ENCODE measurements at places on chromosomes 12 and 14. TPM values are rescaled to one million over a fixed set of nuclear protein-coding genes. Genes with fewer than 3 reads are reported as not detected.

- no peak for DNase-seq
Measured at GRCh38 chr12:91824991-91825390, 320.7 kb downstream of the BTG1 start.

DNA sequence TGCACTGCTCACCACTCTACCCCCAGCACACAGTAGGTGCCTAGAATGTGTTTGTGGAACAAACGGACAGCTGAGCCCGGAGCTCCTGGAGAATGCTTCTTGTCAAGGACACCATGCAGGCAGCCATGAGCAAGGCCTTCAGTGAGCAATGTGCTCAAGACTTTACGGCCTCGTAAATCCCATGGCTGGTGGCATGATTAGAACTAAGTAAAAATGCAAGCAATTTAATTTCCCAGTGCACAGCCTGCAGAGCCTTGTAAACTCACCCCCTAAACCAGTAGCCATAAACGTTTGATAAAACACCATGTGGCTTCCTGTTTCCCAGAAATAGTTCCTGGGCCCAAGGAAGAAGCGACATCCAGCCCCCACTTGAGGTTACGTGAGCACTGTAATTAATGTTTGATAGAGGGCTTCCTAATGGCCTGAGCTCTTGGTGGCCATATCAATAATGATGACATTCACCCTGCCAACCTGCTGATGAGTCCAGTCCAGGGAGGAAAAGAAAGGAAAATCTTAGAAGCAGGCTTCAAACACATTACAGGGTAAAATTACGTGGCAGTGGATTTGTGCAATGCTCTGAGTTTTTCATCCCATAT, 36.4 kb upstream of the FICD start:
- DNase-seq = no peak

DNA sequence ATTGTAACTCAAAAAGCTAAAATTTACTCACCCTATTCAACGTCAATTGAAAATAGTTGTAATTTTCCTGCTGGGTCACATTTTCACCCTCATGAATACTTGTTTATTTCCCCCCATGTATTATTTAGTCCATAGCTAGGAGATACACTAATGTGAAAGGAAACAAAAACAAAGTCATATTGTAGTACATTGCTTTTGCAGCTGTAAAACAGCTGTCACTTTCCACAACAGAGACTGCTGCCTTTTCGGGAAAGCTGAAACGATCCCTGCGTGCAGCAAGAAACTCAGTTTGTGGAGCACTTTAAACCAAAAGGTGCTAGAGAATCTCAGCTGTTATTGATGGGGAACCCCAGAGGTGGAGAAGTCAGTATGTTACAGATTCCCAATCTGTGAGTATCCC, 4.3 kb downstream of the RACGAP1 start:
- DNase-seq = no peak

DNA sequence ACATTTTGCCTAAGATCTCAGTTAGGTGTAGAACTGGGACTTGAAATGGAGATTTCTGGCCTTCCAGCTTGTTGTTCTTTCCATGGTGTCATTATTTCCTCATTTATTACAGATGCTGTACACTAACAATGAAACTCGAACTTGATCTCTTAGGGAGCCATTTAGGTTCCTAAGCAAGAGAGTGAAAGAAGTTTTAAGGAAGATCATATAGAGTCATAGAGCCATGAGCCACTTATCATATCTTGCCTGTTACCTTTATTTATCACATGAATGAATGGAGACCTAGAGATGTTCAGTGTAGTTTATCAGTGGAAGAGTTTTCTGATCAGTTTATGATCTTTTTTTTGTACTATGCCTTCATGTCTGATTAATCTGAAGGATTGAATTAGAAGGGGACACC, 9.9 kb downstream of the HELB start:
- no peak for DNase-seq

GRCh38 chr12:38507839-38508238, 191.3 kb downstream of the ALG10B start:
- DNase-seq = no peak

DNA sequence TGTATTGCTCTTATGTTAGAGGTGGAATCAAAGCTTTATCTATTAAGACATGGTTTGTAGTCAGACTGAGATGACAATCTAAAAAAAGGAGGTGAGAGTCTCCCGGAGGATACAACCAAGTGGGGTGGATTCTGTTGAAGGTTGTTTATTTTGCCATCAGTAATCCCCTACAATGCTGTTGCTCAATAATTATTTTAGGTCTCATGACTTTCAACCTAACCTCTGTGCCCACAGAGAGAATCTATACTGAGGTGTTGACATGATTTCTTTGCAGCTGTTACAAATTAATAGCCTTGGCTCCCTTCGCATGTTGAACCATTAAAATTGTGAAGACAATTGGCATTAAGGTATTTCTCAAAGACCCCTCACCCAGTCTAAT, 28.7 kb upstream of the FOS start:
- no peak for DNase-seq

GRCh38 chr14:91367173-91368171, 50.1 kb downstream of the CCDC88C start:
- DNase-seq = no peak

DNA sequence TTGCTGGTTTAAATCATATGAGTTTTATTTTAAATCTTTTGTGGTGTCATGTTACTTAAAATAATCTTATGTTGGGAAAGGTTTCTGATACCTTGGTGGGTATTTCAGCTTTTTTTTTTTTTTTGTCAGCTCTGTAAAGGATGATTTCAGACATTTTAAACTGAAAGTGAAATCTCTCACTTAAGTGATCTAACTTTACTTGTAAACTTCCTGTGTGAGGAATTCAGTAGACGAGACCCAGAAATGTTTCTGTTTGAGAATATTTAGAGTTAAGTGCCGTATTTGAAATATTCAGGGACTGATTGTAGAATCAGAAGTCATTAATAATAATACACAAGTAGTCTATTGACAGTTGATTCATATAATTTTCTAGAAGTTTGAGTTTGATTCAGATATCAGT, 37.8 kb downstream of the PROX2 start:
- no peak for DNase-seq

DNA sequence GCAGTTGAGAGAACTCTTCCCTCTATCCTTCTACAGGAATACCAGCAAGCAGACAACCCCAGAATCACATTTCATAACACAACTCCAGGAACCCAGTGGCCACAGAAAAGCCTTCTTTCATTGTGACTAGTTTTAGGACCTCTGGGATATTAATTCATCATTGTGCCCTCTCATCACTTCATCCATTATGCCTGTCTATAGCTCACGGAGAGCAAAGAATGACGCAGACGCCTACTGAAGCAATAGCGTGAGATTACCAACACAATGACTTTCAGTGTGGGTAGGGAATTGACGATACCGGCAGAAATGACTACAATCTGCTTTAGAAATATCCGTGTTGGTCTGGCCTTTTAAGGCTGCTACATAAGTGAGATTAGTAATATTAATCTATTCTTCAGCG, 158.1 kb upstream of the FOXG1 start:
- no peak for DNase-seq

DNA sequence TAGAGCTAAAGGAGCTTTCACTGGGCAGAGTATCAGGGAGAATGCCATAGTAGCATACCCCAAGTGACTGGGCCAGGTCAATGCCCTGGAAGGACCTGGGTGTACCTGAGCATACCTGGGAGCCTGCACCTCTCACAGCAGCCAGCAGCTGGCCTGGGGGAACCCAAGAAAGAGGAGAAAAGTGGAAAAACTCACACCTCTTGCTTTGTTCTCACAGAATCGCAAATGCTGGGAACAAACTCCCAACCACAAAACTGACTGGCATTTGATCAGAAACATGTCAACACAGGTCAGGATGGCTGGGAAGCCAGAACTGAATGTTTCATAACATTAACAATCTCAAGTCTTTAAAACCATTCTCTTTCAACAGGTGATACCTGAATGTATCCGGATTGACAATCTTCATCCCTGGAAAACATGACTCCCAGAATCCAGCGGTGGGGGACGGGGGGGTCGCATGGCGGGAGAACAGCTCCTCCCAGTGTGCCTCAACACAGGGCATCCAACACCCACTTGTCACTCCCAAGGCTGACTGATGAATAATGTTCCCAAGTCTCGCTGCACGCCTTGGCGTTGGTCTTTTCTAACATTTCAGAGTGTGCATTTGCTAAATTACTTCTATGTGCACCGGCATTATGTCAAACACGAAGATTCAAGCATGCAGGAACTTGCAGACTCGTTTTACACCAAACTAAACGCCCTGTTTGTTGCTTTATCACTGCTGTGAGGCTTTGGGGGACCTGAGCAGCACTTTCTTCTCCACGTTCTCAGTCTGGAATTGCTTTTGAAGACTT, 7.9 kb downstream of the FOXN3 start:
- no peak for DNase-seq

- no peak for DNase-seq
Measured at GRCh38 chr14:56891226-56891625, 80.9 kb upstream of the OTX2 start.

GRCh38 chr12:11769723-11770514, 120.4 kb downstream of the ETV6 start:
- no peak for DNase-seq

- no peak for DNase-seq
Measured at GRCh38 chr14:100552524-100553125, 34.6 kb downstream of the BEGAIN start.

HOTAIR gene
- not detected for total RNA-seq

INHBE gene
- not detected for total RNA-seq

SERPINA9 gene
- total RNA-seq = not detected

DNAI7 gene
- total RNA-seq = not detected

LRP10 gene
- total RNA-seq = 59.9 TPM

BCL11B gene
- 104 TPM for total RNA-seq

Measured in activated naive CD8-positive, alpha-beta T cell treated with anti-CD3 and anti-CD28 coated beads, Interleukin-2, amount 10 ng/mL, durations not matched to agents 7 days and 5 days (primary cell).